ENCODE measurements at places on chromosomes 3 and 15.

GRCh38 chr15:66841953-66842681, 140.1 kb downstream of the SMAD6 start:
- peak; percentile 61 for DNase-seq

DNA sequence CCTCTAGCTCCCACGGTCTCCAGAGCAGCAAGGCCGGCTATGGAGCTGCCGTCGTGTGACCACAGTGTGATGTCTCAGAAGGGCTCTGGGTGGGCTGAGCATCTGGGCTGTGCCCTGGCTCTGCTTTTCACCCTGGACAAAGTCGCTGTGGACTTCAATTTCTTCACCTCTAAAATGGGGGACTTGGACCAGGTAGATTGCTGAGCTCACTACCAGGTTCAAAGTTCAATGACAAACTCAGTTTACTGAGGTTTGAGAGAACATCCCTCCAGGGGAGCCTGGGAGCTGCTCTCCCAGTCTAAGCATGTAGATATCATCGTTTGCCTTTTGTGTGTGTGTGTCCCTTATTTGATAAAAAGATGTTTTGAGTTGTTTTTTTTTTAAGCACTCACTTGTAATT, 25.1 kb downstream of the RLBP1 start:
- no peak for DNase-seq

DNA sequence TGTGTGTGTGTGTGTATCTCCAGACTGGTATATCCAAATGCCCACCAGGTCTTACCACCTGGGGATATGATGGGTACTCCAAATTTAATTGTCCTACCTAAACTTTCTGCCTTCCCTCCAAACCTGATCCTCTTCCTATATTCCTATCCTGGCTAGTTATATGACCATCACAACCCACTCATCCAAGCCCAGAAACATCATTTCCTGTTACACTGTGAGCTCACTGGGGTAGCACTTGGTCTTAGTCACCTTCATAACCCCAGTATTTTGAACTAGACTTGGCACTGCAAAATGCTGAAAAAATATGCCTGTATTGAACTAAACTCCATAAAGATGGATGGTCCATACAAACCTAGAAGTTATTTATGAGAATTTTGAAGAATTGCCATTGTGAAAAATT, 178.8 kb upstream of the EIF1B start:
- DNase-seq, result no peak

DNA sequence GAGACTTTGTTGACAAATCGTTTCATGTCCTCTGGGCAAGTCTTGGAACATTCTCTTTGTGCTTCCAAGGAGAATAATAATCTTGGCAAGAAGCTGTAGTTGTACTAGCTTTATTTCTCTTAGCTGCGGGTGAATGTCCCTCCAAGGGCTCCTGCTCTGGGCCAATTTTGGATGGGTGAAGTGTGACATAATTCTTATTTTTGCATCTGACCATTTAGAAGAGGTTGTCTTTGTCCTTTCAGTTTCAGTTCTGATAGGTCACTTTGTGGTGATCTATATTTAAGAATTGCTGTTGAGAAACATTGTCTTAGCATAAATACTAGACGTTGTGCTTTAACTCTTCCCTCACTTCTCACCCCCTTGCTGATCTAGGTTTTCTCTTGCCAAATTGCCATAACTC, 164.8 kb upstream of the RORA start:
- no peak for DNase-seq

GRCh38 chr3:186176373-186176990, 67.6 kb upstream of the ETV5 start:
- DNase-seq, result no peak

DNA sequence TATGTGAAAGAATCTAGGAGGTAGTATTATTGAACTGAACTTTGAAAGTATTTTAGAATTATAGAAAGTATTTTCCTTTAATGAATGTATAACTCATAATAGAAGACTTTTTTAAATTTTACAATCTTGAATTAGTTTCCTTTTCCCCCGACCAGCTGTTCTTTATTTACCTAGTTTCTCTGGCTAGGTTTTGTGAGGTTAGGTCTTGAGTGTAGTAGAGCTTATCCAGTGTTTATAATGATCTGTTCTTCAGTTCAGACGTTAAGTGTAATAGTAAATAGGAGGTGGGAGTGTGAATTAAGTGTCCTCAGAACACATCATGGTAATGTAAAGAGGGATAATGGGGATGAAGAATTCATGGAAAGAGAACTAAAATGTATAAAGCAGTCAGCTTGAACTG, 93.8 kb downstream of the MYRIP start:
- DNase-seq, result no peak

GRCh38 chr15:45199136-45199810, 11.5 kb upstream of the SHF start:
- DNase-seq, result no peak

GRCh38 chr15:58538901-58539300, 107.1 kb downstream of the LIPC start:
- no peak for DNase-seq

DNA sequence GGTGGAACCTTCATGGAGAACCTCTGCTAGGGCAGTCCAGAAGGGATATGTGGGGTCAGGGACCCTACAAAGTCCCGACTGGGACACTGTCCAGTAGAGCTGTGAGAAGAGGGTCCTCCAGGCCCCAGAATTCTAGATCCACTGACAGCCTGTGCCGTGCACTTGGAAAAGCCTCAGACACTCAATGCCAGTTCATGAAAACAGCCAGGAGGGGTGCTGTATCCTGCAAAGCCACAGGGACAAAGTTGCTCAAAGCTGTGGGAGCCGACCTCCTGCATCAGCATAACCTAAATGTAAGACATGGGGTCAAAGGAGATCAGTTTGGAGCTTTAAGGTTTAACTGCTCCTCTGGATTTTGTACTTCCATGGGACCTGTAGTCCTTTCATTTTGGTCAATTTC, 448.8 kb upstream of the CADM2 start:
- no peak for DNase-seq

Measured in CD14-positive monocyte (primary cell).